ENCODE measurements at places on chromosomes 7 and 10.

- DNase-seq, result no peak
Observed at GRCh38 chr7:137743021-137743420, 103.8 kb downstream of the DGKI start.

GRCh38 chr10:42992957-42993390, 83.9 kb upstream of the RET start:
- DNase-seq, result no peak

DNA sequence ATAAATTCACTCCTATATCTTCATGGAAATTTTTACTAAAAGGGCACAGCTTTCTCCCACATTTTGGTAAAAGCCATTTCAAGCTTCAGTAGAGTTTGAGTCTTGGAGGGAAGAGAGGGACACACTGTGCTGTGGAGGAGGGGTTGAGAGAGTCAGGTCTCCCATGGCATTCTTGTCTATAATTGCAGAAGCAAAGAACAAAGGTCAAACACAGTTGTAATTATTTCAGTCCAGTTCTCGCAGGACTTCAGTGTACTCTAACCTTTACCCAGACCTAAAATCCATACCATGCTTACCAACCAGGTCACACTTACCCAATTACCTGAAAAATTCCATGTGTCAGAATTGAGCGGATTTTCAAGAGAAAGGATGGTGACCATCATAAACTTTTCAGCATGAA, 298.4 kb downstream of the XPNPEP1 start:
- no peak for DNase-seq

DNA sequence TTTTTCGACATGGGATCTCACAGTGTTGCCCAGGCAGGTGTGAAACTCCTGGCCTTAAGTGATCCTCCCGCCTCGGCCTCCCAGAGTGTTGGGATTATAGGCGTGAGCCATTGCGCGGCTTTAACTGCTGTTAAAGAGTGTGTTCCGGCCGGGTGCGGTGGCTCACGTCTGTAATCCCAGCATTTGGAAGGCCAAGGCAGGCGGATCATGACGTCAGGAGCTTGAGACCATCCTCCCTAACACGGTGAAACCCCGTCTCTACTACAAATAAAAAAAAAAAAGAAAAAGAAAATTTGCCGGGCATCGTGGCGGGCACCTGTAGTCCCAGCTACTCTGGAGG, 1.1 kb downstream of the RABGEF1 start:
- DNase-seq, result no peak

DNA sequence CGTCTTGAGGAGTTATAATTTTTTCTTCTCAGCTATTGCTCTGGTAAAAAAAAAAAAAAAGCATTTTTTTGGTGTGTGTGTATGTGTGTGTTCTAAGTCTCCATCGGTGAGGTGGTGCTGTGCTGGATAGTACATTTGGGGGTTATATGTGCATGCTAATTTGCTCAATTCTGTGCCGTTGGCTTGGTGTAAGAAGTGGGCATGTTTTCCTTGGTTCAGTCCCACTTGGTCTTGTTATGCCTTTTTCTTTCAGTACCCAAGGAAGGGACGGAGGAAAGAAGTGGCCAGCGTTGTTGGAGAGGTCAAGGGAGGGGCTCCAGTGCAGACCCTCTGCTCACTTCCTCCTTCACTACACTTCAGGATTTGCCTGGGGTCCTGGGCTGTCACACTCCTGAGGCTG, 20.4 kb downstream of the LRMDA start:
- DNase-seq, result no peak

- no peak for DNase-seq
Observed at GRCh38 chr10:122189185-122189584, 81.9 kb upstream of the BTBD16 start.

DNA sequence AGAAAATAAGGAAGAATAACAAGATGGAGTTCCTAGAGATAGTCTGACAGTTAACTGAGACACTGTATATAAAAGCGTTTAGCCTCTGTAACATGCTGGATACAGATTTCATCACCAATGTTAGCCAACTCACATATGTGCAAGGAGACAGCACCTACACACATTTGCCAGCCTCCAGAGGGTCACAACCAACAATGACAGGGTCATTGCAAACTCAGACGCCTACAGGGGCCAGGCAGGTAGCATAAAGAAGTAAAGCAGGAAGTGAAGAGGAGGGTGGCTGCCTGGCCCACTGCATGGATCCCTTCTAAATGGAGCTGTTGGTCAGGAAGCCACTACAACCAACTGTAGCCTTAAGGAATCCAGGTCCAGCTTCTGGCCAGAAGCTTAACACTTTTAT, 50.4 kb downstream of the NRAP start:
- no peak for DNase-seq

DNA sequence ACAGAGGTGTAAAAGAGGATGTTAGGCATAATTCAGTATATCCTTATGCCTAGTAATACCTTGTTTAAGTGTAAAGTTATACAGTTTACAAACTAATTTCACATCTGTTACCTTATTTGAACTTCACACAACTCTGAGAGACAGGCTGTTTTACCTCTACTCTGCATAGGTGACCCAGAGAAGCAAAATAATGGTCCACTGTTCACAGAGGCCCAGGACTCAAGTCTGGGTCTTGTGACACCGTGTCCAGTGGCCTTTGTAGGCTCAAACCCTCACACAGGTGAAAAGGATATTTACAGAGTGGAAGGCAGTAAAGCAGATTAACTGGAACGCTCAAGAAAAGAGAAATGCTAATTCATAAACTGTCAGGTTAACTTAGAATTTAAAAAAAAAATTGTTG, 32.1 kb downstream of the ASAH2 start:
- DNase-seq, result no peak

GRCh38 chr7:136079066-136079465, 101.9 kb upstream of the MTPN start:
- no peak for DNase-seq

DNA sequence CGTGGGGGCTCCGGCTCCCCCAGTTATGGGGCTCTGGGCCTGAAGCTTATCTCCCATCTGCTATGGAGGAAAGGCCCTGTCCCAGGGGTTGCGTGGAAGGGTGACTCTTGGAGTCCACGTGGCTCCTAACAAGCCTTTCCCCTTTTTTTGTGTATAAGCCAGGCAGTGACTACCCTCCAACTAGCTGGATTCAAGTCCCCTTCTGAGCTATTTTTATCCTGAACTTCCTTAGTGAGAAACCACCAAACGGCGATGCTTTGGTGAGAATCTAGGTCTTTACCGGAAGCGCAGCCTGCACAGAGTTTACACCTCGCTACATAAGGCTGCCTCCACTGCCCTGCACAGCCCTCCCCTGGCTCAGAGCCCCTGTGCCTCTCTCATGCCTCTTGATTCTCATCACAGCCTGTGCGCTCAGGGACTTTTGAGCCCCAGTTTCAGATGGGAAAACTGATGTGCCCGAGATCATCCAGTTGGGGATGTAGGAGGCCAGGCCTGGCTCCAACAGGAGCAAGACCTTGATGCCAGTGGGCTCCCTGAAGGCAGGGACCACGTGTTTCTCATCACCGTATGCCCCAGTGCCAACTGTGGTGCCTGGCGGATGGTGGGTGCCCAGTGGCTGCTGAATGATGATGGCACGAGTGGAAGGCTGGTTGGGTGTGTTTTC, 102.3 kb upstream of the PPIF start:
- DNase-seq, result no peak

GRCh38 chr7:369476-370258, 79.7 kb downstream of the FOXL3 start:
- DNase-seq, result no peak

- DNase-seq, result no peak
Observed at GRCh38 chr7:75635036-75635435, 103.7 kb downstream of the HIP1 start.

DNA sequence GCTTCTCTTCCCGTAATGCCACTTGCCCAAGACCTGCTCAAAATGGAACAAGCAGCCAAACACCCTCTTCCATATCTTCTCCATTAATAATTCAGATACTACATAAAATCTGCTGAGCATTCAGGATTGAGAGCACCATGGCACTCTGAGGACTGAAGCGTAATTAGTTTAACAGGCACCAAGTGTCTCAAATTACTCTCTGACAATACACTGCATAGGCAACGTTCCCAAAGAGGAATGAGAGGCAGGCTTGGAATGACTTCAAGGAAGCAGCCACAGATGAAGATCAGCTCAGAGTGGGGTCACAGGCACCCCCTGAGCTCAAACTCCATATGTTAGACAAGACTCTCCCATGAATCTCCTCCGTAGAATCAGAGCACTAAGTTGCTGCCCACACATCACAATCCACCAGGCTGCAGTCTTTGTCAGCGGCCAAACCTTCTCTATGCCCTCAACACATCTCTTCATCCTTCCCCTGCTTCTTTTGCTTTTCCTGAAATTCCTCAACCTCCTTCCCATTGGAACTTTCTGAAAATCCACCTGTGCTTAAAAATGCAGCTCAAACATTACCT, 4.7 kb upstream of the ABLIM1 start:
- no peak for DNase-seq
